Heart left ventricle (tissue), 16 donors: ENCODE measurements at places on chromosomes 3 and 15. TPM values are rescaled to one million over a fixed set of nuclear protein-coding genes. Genes with fewer than 3 reads are reported as not detected.

Gene GPR27
- polyA plus RNA-seq, result 0.57 TPM

Gene TNNC1
- 20,003 TPM for polyA plus RNA-seq

Gene ITIH3
- polyA plus RNA-seq, result 0.76 TPM

Gene GOLGA8H
- 0.57 TPM for polyA plus RNA-seq

Gene SLC41A3
- polyA plus RNA-seq, result 20.9 TPM

Gene KNG1
- polyA plus RNA-seq, result not detected

Gene SPATA12
- not detected for polyA plus RNA-seq

Gene AQP9
- polyA plus RNA-seq, result 0.96 TPM

Gene GPX1
- 189 TPM for polyA plus RNA-seq

Gene HHLA2
- polyA plus RNA-seq, result 0.08 TPM

Gene IL17RE
- polyA plus RNA-seq, result 0.95 TPM
